ENCODE measurements at places on chromosomes 5 and 9.

DNA sequence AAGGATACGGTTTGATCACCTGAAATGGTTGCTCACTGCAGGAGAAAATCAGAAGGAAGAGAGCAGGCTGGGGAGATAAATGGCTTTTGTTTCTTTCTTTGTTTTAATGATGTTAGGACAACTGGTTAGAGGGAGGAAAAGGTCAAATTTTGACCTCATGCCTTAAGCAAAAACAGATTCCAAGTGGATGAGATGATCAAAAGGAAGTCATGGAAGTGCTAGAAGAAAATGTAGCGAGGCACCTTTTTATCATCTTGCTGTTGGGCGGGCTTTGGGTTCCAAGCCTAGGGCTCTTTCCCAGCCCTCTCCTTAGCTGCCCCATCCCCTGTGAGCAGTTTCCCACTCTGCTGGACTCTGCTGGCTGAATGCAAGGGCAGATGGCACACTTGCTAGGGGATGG, 127.9 kb downstream of the ADAMTS2 start:
- no peak for DNase-seq

DNA sequence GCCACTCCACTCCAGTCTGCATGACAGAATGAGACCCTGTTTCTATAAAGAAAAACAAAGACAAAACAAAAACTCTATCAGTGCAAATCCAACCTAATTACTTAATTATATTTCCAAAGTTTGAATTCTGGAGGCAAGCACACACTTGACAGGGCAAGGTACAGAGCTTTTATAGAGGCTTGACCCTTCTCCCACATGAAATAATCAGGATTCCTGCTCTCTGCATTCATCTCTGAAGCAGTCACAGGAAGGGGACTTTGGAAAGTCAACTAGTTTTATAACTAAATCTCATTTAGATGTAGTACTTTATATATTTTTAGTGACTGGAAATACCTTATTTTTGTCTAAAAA, 91.9 kb upstream of the CHD1 start:
- no peak for DNase-seq

GRCh38 chr5:28561522-28561921, 1523.1 kb upstream of the CDH9 start:
- DNase-seq = no peak

DNA sequence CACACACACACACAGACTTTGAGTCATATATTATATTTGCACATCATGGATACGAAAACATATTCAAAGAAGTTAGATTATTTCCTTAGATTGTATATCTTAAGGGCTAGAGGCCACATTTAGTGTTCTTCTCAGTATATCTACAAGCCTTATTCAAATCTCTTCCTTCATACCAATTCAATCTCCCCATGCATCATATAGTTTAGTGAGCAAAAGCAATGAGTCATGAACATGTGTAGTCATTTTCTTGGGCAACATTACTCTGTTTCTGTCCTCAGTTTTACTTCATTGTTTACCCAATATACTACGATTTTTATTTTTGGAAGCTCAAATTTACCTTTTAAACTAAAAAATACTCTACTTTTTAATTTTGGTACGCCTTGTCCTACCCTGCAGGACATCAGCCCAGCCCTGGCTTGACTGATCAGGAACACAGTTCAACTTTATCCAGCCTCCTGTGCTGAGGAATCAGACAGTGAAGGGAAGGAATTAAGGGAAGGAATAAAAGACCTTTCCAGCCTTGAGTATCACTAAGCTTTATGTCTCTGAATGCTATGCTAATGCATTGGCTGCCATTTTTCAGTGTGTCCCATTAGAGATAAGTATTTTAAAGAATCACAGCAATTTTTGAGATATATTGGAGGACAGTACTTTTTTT, 101.7 kb upstream of the FST start:
- DNase-seq = no peak

- DNase-seq = no peak
These were observed 776 bp downstream of the APBA1 start for GRCh38 chr9:69671311-69671878.

GRCh38 chr5:141778683-141779082, 96.7 kb upstream of the ARAP3 start:
- DNase-seq = no peak

- DNase-seq = no peak
These were observed 26.8 kb downstream of the JADE2 start for GRCh38 chr5:134552301-134552700.

GRCh38 chr5:122400938-122401337, 88.9 kb downstream of the SNCAIP start:
- no peak for DNase-seq

- DNase-seq = no peak
These were observed 54.7 kb downstream of the SREK1 start for GRCh38 chr5:66198837-66199236.

GRCh38 chr5:2182020-2182419, 299.3 kb upstream of the IRX4 start:
- no peak for DNase-seq

GRCh38 chr5:5296051-5296450, 126.4 kb upstream of the ICE1 start:
- DNase-seq = no peak

DNA sequence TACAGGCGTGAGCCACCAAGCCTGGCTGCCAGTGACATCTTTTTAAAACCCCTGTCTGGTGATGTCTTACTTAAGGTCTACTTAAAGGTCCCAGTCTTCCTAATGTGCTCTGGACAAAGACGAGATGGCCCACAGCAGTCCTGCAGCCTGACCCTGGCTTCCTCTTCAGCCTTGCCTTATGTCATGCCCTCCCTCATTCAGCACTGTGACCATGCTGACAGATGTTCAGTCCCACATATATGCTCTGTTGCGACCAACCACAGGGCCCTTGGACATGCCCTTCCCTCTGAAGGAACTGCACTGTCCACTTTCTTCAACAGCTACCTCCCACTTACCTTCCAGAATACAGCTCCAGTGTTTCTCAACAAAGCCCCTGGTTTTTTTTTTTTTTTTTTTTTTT, 172.8 kb upstream of the PANK3 start:
- no peak for DNase-seq

DNA sequence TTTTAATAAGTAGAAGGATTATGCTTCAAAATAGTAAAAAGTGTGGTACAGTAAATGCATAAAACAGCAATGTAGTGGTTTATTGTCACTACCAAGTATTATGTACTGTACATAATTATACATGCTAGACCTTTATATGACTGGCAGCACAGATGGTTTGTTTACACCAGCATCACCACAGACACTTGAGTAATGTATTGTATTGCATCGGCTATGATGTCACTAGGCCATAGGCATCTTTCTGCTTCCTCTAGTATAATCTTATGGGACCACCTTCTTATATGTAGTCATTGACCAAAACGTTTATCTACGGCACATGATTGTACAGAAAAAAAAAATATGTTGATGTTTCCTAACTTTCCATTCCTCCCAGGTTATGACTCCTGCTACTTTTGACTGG, 31.9 kb upstream of the SSBP2 start:
- no peak for DNase-seq

GRCh38 chr5:1125030-1125357, 13.1 kb upstream of the SLC12A7 start:
- no peak for DNase-seq

DNA sequence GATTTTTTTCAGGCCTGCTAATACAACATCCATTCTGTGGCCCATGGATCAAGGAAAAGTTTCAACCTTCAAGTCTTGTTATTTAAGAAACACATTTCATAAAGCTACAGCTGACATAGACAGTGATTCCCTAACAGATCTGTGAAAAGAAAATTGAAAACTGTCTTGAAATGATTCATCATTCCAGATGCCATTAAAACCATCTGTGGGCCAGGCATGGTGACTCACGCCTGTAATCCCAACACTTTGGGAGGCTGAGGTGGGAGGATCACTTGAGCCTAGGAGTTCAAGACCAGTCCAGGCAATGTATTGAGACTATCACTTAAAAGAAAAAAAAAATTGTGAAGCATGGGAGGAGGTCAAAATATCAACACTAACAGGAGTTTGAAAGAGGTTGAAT, 6.0 kb downstream of the RAPGEF6 start:
- no peak for DNase-seq

DNA sequence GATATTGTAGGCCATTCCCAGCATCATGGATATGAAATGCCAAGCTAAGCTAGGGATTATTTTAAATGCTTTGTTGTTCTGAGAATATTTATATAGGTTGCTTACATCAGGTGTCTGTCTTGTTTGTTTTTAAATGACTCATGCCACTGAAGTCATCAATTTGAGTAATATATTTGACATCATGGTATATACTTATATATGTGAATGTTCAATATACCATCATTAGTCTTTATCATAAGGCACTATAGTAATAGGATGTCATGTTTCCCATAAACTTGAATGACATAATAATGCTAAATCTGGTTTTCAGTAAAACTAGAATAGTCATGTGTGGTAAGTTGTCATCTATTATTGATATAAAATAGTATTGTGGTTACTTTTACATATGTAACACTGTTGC, 13.1 kb downstream of the C9orf85 start:
- no peak for DNase-seq

GRCh38 chr5:4252385-4252784, 656.8 kb downstream of the IRX1 start:
- no peak for DNase-seq

DNA sequence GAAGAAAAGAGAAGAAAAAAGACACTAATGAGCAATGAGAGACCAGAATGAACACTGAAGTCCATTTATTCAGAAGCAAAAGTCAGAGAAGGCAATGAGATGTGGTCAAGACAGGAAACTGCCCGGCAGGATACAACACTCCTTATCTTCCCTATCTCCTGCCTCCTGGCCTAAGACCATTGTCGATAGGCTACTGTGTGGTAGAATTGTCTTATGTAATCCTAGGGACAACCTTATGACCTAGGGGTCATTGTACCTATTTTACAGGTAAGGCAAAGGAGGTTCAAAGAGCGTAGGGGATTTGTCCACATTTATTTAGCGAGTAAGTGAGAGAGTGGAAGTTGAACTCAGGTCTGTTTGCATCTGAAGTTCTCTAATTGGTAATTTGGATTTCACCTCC, 63.0 kb upstream of the PTPN3 start:
- DNase-seq = no peak

GRCh38 chr5:14635656-14636055, 28.9 kb upstream of the OTULIN start:
- DNase-seq = no peak

DNA sequence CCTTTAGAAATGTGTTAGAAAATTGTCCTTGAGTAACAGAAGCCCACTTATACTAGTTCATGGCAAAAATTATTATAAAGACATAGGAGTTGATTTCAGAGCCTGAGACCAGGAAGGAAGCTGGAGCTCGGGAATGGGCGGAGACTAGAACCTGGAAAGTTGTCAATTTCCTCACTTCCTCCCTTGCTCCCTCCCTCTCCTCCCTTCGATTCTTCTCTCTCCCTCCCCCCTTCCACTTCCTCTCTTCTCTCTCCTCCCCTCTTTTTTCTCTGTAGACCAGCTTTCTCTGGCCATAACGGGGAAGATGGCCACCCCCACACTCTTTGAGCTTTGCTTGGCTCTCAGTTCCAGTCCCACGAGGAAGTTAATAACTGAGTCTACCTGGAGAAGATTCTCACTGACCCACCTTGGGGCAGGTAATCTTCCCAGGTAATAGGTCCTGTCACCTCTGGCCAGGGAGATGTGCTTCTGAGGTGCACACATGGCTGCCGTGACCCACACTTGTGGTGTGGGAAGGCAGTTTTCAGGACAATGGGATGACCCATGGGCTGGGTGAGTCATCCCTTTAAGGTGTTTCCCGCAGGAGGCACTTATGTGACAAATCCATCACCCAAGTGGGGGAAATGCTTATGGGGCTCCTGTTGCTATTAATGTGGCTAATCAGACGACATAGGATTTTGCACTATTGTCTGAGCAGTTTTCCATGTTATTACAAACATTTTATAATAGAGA, 78.7 kb downstream of the HSPA4 start:
- no peak for DNase-seq

DNA sequence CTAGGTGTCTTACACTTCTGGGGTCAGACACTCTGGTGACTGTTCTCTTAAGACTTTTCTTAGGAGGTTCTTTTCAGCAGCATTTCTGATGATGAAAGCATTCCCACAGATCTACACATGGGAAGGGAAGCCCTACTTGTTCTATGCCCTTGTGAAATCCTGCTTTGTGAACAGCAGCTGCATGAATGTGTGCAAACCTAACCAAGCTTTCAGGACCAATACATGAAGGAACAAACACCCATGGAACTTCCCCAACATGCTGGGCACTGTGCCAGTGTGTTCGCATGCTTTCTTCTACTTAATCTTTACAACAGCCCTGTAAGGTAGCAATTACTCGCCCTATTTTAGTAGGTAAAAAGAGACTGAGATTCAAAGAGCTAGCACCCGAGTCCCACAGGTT, 439.9 kb upstream of the KLF4 start:
- no peak for DNase-seq

DNA sequence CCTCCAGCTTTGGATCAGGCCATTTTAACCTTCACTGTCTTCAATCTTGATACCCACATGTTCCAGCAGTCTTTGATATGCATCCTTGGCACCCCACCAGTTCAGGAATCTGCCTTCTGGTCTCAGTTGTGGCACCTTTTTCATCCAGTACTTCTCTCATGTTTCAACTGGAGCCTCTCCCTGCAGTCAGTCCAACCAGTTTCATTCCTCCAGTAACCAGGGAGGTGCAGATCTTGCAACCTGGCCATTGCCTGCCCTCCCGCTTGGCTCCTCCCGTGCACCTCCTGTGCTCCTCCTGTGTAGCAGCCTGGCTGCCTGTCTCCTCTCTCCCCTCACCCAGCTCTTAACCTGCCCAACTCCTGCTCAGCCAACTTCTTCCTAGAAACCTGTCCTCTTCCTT, 20.2 kb downstream of the FUBP3 start:
- DNase-seq = no peak

DNA sequence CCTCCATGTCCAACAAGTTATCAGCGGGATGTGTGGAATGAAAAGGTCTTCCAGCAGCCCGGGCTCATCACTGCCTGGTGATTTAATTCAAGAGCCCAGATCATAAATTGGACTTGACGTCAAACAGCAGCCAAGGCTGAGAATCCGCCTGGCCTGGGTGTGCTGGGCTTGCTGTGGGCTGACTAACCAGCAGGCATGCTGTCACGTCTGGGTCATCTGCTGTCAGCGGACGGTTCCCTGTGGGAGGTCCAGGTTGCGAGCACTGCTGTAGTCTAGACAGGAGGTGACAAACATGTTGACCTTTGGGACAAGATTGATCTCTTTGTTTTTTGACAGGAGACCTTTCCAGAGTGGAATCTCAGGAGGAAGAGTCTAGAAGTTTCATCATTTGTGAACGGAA, 289.7 kb downstream of the OSTF1 start:
- DNase-seq = no peak

DNA sequence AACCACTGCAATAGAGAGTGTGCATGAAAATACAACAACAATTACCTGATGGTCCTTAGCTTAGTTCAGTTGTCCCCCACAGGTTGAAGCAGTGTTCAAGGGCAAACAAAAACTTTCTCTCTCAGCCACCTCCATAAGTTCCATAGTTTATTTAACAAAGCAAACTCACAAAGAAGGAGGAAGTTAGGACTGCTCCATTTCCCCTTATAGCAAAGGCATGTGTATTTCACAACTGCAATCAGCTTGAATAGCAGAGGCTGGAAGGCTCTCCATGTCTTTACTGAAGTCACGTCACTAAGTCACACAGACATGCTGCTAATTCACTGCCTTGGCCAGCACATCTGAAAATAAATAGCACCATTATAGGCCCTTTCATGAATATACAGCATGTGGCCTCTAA, 43.3 kb downstream of the DOCK8 start:
- no peak for DNase-seq

GRCh38 chr5:56306433-56307150, 73.5 kb upstream of the ANKRD55 start:
- no peak for DNase-seq

All from activated T-cell treated with anti-CD3 and anti-CD28 coated beads for 4 hours (primary cell).